ENCODE measurements at places on chromosomes 7 and 10. TPM values are rescaled to one million over a fixed set of nuclear protein-coding genes. Genes with fewer than 3 reads are reported as not detected.

DNA sequence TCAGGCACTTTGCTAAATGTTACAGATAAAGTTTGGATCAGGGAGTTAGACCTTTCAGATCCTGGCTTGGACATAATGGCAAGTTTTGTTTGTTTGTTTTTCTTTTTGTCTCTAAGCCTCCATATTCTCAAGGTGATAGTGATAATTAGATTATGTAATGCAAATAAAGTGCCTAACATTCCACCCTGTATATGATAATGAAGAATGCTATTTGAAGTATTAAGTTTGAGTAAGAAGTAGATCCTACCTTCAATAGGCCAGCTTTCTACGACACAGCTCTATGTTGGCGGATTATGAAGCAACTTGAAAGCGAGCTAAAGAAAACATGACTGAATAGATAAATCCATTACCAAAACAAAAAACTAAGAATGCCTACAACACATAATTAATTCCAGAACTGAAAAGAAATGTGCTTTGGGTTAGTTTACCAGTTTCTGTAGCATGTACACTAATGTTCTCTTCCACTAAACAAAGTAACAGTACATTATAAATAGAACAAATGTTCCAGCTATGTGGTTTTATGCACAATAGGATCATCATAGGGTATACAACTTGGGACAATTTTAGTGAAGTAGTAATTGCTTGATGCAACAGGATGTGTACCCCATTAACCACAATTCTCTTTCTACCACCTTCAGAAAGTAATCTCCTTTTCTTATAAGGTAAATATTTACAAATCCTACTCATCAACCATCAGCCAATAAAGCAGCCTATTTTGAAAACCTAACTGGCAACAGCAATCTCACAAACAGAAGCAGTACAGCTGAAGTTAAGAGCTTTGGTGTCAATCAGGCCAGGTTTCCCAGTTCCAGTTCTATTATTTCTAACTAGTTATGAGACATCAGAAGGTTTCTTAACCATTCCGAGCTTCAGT is 1.5 kb downstream of the SEM1 start:
- DNase-seq = no peak

DNA sequence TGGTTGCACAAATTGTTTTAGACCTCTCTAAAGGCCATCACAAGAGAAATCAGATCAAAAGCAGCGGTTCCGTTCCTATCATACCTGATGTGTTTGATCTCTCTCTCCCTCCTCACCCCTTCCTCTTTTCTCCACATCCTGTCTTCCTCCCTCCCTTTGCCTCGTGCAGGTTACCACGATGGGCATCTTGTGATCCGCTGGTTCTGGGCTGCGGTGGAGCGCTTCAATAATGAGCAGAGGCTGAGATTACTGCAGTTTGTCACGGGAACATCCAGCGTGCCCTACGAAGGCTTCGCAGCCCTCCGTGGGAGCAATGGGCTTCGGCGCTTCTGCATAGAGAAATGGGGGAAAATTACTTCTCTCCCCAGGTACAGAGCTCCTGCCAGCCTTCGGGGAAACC is 28.5 kb upstream of the STK17A start:
- no peak for DNase-seq

PRRT4 gene
- total RNA-seq = 4.2 TPM

ELFN1 gene
- total RNA-seq = not detected

DNA sequence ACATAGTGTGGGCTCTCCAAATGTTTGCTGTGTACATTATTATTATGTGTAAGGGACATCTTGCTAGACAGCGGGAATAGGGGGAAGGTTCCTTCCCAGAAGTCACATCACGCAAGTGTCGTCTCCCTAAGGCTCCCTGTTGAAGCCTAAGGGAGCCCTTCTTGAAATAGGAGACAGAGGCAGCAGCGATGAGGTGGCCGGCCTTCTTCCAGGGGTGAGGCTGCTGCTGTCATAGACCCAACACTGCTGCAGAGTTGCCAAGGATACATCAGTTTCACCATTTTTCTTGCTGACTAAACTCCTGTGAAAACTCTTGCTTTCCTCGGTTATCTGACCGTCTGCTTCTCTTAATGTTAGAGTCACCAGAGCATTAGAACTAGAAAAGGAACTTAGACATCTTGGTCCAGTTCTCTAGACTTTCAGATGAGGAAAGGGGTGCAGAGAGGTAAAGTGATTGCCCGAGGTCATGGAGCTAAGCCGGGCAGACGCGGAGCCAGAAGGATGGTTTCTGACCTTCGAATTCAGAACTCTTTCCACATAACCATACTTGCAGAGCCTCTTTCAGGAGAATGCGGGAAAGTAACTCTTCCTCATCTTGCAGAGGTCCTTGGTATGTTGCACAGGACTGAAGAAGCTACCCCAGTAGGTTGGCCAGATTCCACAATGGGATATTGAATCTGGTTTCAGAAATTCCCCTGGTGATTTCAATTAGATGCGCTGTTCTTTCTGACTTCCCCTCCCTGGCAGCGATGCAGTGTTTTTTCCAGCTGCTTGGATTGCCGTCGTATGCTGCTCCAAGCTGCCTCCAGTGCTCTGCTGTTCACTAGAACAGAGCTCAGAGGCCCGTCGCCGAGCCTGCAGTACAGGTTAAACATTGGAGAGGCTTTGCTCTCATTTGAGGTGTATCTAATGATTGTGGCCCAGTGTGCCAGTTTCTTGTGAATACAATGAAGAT is 217.1 kb downstream of the CAMK1D start:
- no peak for DNase-seq

DNA sequence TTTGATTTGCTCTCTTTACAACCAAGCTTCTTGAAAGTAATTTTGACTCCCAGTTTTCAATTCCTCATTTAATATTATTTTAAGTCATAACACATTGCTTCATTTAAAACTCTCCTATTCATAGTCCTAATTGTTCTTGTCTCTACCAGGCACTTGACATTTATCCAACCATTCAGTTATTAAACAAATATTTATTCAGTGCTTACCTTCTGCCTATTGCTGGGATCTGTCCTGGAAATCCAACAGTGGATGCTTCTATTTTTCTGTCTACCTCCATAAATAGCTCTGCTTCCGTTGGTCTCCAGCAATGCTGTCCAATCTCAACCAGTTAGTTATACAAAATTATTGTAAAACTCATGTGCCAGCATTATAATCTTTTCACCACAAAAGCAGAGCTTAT is 615.1 kb downstream of the ZWINT start:
- DNase-seq = no peak

DNA sequence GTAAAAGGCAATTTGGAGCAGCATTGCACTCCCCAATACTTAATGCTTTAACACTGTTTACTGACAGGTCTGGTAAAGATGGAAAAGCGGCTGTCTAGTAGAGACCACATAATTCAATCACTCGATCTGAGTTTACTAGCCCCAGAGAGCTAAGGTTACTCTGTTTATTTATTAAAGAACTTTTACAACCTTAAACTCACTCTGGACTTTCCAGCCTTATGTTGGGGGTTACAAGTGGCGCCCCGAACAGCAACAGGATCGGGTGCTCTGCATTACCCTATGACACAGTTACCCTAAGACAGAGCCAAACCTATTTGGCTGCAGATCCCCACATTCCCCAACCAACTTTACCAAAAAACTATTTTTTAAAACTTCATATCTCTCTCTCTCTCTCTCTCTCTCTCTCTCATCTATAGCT is 43.9 kb downstream of the MRPS24 start:
- DNase-seq = no peak

SLC13A4 gene
- not detected for total RNA-seq

CYP26C1 gene
- total RNA-seq = 0.10 TPM

PNLIP gene
- not detected for total RNA-seq

GRCh38 chr10:126842836-126843235 is 62.4 kb upstream of the DOCK1 start:
- no peak for DNase-seq

LAMTOR4 gene
- 117 TPM for total RNA-seq

CALCR gene
- total RNA-seq = not detected

DNA sequence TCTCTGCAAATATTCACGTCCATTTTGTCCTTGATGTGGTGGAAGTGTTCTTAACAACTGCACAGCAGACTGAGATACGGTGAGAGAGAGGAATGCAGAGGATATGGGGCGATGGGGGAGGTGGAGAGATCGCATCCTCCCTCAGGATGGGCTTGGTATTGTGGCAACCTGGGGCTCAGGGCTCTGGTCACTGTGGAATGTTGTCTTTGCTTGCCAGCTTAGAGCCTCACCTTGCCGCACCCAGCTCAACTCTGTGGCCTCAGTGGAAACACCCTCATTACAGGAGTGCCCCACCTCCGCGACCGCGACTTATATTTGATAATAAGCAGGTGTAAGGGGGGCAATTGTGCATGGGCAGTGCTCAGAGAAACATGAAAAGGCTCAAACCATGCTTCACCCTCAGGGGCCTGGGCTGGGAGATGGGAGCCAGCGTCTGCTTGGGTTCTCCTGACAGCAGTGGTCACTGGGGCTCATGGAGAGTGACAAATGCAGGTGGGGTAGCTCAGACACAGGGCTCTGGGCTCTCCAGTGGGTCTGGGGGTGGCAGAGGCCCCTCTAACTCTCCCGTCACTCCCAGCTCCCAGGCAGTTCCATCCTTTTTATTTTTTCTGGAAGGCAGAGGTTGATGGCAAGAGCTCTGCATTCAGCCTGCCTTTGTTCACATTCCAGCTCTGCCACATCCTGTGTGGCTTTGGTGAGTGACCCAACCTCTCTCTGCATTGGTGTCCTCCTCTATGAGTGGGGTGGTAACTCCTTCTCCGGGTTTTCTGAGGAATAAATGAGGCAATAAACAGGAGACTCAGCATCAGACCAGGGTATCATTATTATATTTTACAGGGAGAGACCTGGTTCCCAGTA is 43.1 kb upstream of the EMX2 start:
- no peak for DNase-seq

CDC14C gene
- not detected for total RNA-seq

- no peak for DNase-seq
Observed at GRCh38 chr7:4054158-4054557, 627.9 kb upstream of the FOXK1 start.

GRCh38 chr7:19621740-19622139 is 87.1 kb downstream of the POLR1F start:
- DNase-seq = peak; percentile 72

RNF32 gene
- total RNA-seq = 2.9 TPM

- DNase-seq = peak; percentile 0
Observed at GRCh38 chr7:69599286-69599954, 1.1 kb downstream of the AUTS2 start.

GRCh38 chr10:22986771-22987542 is 59.1 kb downstream of the ARMC3 start:
- DNase-seq = peak; percentile 54

TMEM213 gene
- not detected for total RNA-seq

LIPF gene
- total RNA-seq = 1.7 TPM

DNA sequence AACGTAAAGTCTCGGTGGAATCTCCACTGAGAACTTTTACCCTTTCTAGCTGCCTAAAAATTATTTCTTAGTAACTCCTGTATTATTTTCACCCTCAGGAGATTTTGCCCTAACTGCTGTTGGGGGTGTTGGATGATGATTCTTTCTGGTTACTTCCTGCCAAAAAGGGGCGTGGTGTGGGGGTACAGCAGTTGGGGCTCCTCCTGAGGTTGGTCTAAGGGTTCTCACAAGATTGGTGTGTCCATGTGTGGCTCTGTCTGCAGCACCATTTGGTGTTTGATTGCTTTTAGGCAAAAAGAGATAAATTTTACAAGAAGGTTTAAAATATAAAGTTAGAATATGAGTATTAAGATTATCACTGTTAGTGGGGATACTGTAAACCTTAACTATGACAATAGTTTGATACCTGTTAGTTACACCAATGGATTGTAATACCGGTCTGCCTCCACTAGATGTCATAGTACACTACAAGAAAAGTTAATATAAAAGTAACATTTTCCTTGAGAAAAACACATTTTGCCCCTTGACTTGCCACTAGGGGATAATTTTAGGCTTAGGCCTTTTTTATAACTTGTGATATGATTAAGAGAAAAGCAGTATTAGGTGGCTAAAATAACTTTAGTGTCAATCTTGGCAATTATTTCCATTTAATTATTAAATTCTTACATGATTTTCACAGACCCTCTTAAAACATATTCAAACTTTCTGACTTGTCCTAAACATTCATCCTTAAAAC is 928.7 kb downstream of the IPMK start:
- DNase-seq = peak; percentile 53

ST8SIA6 gene
- total RNA-seq = 0.47 TPM

DNA sequence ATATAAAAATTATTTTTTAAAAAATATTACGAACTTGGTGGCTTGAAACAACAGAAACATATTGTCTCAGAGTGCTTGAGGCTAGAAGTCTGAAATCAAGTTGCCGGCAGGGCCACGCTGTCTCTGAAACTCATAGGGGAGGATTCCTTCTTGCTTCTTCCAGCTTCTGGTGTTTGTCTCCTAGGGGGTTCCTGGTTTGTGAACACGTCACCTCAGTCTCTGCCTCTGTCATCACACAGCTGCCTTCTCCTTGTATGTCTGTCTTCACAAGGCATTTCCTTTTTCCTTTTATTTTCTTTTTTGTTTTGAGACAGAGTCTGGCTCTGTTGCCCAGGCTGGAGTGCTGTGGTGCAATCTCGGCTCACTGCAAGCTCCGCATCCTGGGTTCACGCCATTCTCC is 12.7 kb upstream of the SNX8 start:
- DNase-seq = no peak

DNA sequence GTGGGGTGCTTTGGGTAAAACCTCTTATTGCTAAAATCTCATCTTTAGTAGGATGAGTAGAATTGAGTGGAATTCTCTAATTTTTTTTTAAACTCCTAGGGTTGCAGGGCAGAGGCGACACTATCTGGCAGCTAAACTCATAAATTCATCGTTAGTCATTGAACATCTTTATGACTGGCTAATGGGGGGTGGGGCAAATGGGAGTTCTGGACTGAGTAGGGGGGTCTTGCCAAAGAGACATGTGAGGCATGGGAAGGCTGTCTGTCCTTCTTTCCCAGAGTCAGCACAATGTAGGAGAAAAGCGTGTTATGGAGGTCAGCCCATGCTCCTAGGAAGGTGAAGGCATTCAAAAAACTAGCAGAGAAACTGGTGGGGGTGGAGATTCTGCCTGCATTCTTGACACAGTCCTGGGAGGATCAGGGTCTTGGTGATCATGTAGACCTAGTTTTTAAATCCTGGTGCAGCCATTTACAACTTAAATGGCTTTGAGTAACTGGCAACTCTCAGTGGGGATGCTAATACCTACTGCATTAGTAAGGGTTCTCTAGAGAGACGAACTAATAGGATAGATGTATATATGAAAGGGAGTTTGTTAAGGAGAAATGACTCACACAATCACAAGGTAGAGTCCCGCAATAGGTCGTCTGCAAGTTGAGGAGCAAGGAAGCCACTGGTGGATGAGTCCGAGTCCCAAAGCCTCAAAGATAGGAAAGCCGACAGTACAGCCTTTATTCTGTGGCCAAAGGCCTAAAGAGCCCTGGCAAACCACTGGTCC is 47.7 kb downstream of the EMX2 start:
- DNase-seq = no peak

- peak; percentile 5 for DNase-seq
Observed at GRCh38 chr10:9579110-9579705, 1438.5 kb upstream of the CELF2 start.

DNA sequence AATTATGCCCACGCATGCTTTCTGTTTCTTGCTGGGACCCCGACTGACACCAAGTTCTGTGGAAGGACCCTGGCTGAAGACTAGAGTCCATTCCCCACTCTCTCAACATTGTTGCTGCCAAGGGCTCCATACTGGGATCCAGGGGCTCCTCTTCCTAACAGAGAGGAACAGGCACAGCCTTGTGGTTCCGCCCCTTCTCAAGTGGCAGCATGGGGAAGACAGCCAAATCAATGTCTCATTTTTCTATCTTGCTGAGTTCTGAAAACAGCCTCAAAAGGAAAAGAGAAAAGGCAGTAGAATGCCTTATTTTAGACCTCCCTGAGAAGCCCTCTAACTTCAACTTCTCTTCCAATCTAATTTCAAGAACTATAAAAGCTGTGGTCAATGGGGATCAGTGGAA is 23.7 kb upstream of the LAMB1 start:
- DNase-seq = peak; percentile 61
